Amniotic stem cell (primary cell): ENCODE measurements at places on chromosomes 7 and 10.

DNA sequence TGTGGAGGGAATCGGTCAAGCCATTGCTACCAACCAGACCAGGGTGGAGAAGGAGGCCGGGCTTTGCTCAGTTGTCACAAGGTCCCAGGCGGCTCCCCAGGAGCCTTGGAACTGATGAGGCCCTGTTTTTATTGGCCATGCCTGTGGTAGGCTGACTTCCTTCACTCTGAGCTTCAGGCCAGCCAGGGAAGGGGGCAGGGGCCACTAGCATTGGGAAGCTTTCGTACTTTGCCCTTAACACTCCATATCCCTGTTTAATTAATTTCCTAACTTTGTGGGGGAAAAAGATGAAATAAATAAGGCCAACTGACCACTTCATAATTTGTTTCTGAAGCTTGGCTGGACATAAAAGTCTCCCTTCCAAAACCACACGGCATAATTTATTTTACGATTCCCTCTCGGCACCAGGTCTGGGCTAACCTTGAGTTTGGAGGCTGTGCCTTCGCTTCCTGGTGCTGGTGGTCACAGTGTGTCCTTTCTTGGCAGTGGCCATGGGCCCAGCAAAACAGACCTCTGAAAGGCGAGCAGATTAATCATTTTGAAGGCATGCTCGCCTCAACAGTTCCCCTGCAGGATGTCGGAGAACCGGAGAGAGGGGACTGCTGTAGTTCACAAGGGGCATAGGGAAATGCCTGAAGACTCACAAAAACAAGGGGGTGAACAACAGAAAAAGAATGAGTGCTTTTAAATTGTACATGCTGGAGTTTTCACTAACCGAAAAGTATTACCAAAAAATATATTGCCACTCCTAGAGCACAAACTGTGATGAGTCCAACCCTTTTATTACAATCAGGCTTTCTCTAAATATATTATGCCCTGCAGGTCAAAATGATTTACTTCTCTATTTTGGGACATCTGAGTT lies 966.0 kb downstream of the LRMDA start:
- no peak for DNase-seq

- peak; percentile 36 for DNase-seq
These were observed 12.0 kb downstream of the LSM8 start for GRCh38 chr7:118195837-118196474.

DNA sequence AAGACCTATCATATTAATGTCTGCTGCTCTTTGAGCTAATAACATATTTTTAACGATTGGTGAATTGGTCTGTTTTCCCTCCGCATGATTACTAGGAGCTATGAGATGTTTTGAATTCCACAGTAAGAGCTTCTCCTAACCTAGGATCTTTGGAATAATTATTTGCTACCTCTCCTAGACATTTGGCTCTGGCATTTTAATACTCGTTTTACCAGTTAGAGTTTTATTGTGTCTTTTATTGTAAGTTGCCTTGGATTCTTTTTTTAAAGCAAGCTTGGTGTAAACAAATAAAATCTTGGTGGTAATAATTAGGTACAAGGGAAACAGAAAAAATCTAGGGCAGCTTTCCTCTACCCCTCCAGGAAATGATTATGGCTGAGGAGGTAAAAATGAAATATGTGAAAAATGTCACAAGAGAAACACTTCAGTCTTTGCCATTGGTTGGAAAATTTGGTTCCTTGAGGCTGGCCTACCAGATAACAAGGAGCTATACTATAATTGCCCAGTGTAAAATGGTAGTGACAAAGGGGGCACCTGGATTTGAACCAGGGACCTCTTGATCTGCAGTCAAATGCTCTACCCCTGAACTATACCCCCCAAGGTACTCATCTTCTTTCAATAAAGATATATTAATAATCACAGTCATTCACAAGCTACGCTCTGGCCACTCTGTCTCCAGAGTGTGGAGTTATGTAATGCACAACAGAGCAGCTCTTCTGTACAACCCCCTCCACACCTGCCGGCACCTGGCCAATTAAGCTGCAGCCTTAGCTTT lies 85.4 kb downstream of the ZNF777 start:
- no peak for DNase-seq

- DNase-seq = no peak
These were observed 39.1 kb upstream of the PFKFB3 start for GRCh38 chr10:6163364-6164270.

DNA sequence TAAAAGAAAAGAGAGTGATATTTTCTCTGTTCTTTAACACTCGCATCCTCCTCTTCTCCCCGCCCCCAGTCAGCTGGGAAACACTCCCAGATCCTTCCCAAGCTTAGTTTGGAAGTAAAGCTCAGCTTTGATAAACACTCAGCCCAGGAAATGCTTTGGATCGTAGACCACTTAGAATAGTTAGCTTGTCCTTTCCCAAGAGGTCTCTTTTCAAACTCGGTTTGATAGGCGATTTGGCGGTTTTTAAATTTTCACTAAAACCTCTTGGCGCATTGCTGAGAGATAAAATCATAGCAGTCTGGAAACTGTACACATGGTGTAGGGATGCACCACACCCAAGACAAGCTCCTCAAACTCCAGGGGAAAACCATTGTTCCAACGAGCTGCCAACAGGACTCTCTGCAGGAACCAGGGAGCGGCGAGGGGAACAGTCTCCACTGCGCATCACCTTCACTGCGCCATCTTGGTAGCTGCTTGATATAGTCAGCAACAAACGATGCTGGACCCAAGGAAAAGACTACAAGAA lies 22.3 kb downstream of the SMURF1 start:
- no peak for DNase-seq

- no peak for DNase-seq
These were observed 29.3 kb downstream of the PTPN12 start for GRCh38 chr7:77566421-77566820.

DNA sequence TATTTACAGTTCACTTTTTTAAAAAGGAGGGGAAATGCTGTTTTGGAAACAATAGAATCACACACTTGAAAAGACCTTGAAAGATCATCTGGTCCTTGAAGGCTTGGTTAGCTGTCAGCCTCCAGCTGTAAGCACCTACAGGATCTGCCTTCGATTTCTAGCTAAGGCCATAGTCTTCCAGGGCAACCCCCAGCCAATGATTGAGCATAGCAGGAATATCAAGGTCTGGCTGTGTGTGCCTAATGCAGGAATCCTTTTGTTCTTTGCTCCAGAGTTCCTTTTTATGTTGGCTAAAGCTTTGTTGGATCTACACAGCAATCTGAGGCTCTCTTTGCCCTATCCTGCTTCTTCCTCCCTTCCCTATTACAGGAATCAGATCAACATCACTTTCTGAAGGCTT lies 5.2 kb upstream of the YAE1 start:
- DNase-seq = no peak

GRCh38 chr10:102242118-102242485 lies 790 bp upstream of the PITX3 start:
- no peak for DNase-seq

- no peak for DNase-seq
These were observed 10.5 kb downstream of the CPVL start for GRCh38 chr7:29135846-29136245.

- DNase-seq = no peak
These were observed 675.8 kb downstream of the PCDH15 start for GRCh38 chr10:54125098-54125747.

DNA sequence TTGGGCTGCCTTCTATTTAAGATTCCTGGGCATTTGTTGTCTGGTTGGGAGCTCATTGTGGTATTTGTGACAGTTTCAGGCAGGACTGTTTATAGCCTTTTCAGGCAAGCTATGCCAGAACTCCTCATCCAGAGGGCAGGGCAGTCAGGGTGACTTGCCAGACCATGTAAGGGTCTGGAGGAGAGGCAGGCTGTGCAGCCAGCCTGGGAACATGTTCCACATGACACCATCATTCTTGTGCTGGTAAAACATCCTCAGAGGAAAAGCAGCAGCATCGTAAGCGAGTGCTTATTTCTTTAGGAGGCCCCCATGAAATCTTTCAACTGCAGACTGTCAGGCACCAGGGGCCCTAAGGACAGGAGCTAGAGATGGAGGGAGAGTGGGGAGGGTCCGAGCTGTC lies 44.0 kb upstream of the SORBS1 start:
- no peak for DNase-seq
